ENCODE measurements at places on chromosomes 11 and 22. TPM values are rescaled to one million over a fixed set of nuclear protein-coding genes. Genes with fewer than 3 reads are reported as not detected.

DNA sequence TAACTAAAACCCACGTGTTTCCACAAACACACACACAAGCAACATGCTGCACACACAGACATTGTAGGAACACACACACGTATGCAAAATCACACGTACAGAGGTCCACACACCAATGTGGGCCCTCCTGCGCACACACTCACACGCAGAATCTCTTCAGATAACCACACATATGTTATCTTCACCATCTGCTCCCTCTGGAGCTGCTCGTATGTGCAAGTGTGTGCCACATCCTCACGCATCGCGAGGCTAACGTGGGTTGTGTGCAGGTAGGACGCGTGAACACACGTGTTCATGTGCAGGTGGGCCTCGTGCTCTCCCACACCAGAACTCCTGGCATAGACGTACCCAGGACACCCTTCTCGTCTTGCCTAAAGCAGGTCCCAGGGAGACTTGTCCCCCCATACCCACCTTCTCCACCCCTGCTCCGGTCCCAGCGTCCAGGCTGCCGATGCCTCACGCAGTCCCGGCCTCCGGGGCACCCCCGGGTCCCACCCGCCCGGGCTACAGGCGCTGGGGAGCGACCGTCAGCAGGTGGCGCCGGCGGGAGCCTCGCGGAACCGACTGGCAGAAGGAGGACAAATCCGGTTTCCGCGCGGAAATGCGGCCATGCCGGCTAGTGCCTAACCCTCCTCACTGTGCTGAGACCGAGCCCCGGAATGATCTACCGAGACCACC, 10.3 kb upstream of the IGSF9B start:
- H3K36me3 ChIP-seq, result no peaks in the 10 kb centered on the region
- no peaks in the 10 kb centered on the region for H3K27me3 ChIP-seq
- H3K4me3 ChIP-seq, result no peak overlapping the region
- no peak overlapping the region for H3K27ac ChIP-seq

DNA sequence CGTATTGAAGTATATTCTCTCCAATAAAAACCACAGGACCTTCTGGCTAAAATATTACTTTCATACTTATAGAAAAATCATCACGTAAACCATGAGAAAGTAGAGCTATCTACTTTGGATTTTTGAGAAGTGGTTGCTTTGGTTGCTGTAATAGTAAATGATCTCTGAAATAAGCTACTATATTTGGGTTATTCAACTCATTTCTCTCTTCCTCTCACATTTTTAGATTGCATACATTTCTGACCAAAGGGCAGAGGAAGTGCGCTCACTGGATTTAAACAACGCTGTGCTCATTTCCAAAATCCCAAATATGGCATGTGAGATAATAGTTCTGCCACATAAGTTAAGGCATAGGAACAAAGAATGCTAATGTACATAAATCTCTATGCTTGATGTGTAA, 357.0 kb downstream of the LRRC4C start:
- H3K27me3 ChIP-seq, result no peaks in the 10 kb centered on the region
- H3K36me3 ChIP-seq, result no peaks in the 10 kb centered on the region
- no peak overlapping the region for H3K27ac ChIP-seq
- no peaks in the 10 kb centered on the region for H3K4me1 ChIP-seq

GRCh38 chr11:31387379-31387778, 17.7 kb downstream of the DNAJC24 start:
- no peaks in the 10 kb centered on the region for H3K4me1 ChIP-seq
- no peaks in the 10 kb centered on the region for H3K36me3 ChIP-seq
- no peaks in the 10 kb centered on the region for H3K27me3 ChIP-seq
- DNase-seq, result no peak
- no peak overlapping the region for H3K27ac ChIP-seq
- H3K4me3 ChIP-seq, result no peak overlapping the region

DNA sequence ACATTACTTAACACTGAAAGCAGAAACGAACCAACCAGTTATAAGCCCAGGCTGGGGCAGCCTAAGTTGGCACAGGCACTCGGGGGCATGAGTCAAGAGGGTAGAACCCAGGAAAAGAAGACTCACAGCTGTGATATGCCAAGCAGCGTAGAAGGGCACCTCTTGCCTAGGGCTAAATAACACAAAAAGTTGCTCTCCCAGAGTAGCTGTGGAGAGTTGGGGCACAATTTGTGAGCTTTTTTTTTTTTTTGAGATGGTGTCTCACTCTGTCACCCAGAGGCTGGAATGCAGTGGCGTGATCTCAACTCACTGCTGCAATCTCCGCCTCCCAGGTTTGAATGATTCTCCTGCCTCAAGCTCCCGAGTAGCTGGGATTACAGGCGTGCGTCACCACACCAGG, 8.8 kb downstream of the CLMP start:
- H3K27ac ChIP-seq, result no peak overlapping the region
- no peak overlapping the region for H3K4me3 ChIP-seq
- no peaks in the 10 kb centered on the region for H3K4me1 ChIP-seq
- no peaks in the 10 kb centered on the region for H3K27me3 ChIP-seq

DNA sequence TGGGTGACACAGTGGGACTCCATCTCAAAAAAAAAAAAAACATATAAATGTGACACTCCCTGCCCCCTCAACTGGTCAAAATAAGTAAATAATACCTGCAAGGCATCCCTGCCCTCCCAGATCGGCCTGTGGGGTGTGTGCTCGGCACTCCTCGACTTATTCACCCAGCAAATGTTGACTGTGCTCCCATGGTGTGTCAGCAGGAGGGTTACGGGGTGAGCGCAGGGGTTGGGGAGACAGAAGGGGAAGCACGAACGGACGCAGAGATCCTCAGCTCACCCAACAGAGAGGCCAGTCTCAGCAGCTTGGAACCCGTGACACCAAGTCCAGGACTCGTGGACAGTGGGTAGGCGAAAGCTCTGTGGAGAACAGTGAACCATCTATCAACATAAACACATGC, 1.6 kb upstream of the ADM2 start:
- no peaks in the 10 kb centered on the region for H3K27me3 ChIP-seq
- H3K27ac ChIP-seq, result no peak overlapping the region
- no peaks in the 10 kb centered on the region for H3K36me3 ChIP-seq
- H3K4me1 ChIP-seq, result peaks cover 5% of the 10 kb centered on the region
- no peak for DNase-seq

OR56A1 gene
- total RNA-seq, result not detected

DNA sequence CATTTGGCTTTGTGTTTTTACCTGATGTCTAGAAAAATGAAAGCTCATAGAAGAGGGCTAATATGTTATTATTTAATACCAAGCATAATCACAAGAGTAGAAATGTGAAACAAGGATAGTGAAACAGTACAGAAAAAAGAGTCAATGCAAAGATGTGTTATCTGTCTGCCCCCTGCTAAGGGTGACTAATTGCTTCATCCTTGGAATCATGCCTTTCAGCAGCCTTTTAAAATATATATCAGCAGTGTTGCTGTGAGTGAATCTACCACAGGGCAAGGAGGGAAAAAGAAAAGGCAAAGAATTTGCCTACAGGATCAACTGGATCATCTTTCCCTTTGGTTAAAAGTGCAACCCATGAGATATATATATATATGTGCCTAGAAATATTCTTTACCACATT, 867.2 kb upstream of the RAG2 start:
- no peaks in the 10 kb centered on the region for H3K27me3 ChIP-seq
- H3K27ac ChIP-seq, result no peak overlapping the region
- no peaks in the 10 kb centered on the region for H3K36me3 ChIP-seq
- H3K4me1 ChIP-seq, result no peaks in the 10 kb centered on the region
- no peak for DNase-seq

DNA sequence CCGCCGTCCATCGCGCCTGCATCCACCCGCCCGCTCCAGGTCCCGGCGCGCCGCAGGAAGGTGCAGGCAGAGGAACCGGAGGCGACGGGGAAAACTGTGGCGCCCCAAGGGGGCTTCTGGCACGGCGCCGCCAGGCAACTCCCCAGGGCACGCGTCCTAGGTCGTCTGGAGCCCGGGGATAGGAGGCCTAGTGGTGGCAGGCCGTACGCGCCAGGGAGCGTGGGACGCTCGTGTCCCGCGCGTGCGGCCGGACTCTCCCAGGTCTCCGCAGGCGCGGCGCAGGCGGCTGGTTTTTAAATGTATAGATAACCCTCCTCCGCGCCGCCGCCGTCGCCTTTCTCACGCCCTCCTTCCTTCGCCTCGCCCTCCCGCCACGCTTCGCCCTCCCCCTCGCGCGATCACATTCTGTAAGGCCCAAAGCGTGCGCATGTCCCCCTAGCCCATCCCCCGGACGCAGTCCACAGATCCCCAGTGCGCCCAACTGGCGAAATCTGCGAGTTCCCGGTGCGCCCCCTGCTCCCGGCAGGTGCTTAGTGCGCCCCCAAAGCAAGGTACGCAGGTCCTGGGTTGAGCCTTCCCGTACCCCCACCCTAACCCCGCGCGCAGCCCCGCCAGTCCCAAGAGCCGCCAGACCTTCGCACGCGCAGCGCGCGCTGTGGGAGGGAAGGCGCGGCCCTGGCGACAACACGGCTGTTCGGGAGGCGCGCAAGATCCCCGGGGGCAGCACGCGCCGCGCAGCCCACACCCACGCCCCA, at the start of gene ASCL2:
Gene ASCL2, minus strand, starts transcription at position 267 of the 755 bp plus-strand sequence. Its CDS starts 256 bp downstream, at position 11.
- peaks cover 11% of the 10 kb centered on the region for H3K4me1 ChIP-seq
- peak within 1 kb of the TSS; percentile 55 for H3K4me3 ChIP-seq
- peak within 1 kb of the TSS; percentile 75 for H3K27ac ChIP-seq
- H3K27me3 ChIP-seq, result no peaks in the 10 kb centered on the region
- H3K36me3 ChIP-seq, result no peaks in the 10 kb centered on the region

PTS gene
- 24.4 TPM for total RNA-seq

DNA sequence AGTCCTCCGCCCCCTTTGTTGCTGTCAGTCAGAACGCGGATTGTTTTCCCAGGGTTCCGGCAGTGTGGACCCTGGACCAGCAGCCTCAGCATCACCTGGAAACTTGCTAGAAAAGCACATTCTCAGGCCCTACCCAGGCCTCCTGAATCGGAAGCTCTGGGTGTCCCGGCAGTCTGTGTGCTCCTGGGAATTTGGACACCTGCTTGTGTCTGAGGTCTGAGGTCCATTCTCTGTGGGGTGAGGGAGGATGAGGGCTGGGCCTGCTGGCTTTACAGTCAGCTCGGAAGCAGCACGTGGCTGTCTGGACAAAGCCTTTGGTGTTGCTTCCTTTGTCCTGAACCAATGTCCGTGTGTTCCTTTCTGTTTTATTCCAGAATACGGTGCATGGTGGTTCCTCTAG, 299.7 kb downstream of the TBC1D22A start:
- no peaks in the 10 kb centered on the region for H3K27me3 ChIP-seq
- H3K36me3 ChIP-seq, result no peaks in the 10 kb centered on the region
- no peaks in the 10 kb centered on the region for H3K4me1 ChIP-seq
- no peak overlapping the region for H3K27ac ChIP-seq
- no peak for DNase-seq
- H3K4me3 ChIP-seq, result no peak overlapping the region

GRCh38 chr11:93741882-93742226, 382 bp downstream of the C11orf54 start:
- H3K4me1 ChIP-seq, result peaks cover 10% of the 10 kb centered on the region
- H3K4me3 ChIP-seq, result peak overlapping the region; percentile 73
- H3K36me3 ChIP-seq, result no peaks in the 10 kb centered on the region
- DNase-seq, result peak; percentile 47
- peak overlapping the region; percentile 92 for H3K27ac ChIP-seq
- H3K27me3 ChIP-seq, result no peaks in the 10 kb centered on the region

GRCh38 chr22:49534386-49534785, 293.3 kb downstream of the BRD1 start:
- no peak for DNase-seq
- peaks cover 2% of the 10 kb centered on the region for H3K27me3 ChIP-seq
- no peak overlapping the region for H3K4me3 ChIP-seq
- H3K36me3 ChIP-seq, result no peaks in the 10 kb centered on the region
- H3K27ac ChIP-seq, result no peak overlapping the region
- H3K4me1 ChIP-seq, result no peaks in the 10 kb centered on the region

GRCh38 chr22:40077646-40078016, 82.9 kb downstream of the FAM83F start:
- H3K27ac ChIP-seq, result no peak overlapping the region
- no peak for DNase-seq
- no peaks in the 10 kb centered on the region for H3K36me3 ChIP-seq
- H3K4me3 ChIP-seq, result no peak overlapping the region
- peaks cover 4% of the 10 kb centered on the region for H3K4me1 ChIP-seq

P4HA3 gene
- 0.80 TPM for total RNA-seq

DNA sequence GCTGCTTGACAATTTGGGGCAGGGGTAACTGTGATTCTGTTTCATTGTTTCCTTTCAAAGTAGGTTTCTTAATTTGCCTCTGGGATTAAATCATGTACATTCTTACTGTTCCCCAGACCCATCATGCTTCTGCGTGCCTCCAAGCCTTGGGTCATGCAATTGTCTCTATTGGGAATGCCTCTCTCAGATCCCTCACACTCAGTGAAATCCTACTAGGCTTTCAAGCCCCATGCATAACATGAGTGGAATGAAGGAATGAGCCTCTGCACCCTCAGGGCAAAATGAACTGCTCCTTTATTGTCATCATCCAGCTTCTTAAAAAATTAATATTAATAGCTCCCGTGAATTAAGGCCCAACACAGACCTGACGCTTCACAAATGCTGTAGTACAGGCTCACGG, 381.7 kb downstream of the TENM4 start:
- no peak overlapping the region for H3K27ac ChIP-seq
- no peaks in the 10 kb centered on the region for H3K36me3 ChIP-seq
- no peaks in the 10 kb centered on the region for H3K27me3 ChIP-seq
- H3K4me1 ChIP-seq, result no peaks in the 10 kb centered on the region

- peak overlapping the region; percentile 86 for H3K4me3 ChIP-seq
- H3K36me3 ChIP-seq, result peaks cover 23% of the 10 kb centered on the region
- DNase-seq, result no peak
- no peaks in the 10 kb centered on the region for H3K27me3 ChIP-seq
Measured at GRCh38 chr11:72225411-72225951, 914 bp downstream of the INPPL1 start.

GRCh38 chr22:48238966-48239365, 1476.5 kb downstream of the TBC1D22A start:
- H3K4me1 ChIP-seq, result no peaks in the 10 kb centered on the region
- H3K27ac ChIP-seq, result no peak overlapping the region
- no peaks in the 10 kb centered on the region for H3K36me3 ChIP-seq

HBB gene
- 9.5 TPM for total RNA-seq

CDC42EP2 gene
- 8.7 TPM for total RNA-seq

GRCh38 chr11:33214767-33215166, 42.4 kb upstream of the HIPK3 start:
- H3K4me1 ChIP-seq, result no peaks in the 10 kb centered on the region
- H3K4me3 ChIP-seq, result no peak overlapping the region
- no peaks in the 10 kb centered on the region for H3K27me3 ChIP-seq

MS4A3 gene
- not detected for total RNA-seq

SYT9 gene
- 2.2 TPM for total RNA-seq

DNA sequence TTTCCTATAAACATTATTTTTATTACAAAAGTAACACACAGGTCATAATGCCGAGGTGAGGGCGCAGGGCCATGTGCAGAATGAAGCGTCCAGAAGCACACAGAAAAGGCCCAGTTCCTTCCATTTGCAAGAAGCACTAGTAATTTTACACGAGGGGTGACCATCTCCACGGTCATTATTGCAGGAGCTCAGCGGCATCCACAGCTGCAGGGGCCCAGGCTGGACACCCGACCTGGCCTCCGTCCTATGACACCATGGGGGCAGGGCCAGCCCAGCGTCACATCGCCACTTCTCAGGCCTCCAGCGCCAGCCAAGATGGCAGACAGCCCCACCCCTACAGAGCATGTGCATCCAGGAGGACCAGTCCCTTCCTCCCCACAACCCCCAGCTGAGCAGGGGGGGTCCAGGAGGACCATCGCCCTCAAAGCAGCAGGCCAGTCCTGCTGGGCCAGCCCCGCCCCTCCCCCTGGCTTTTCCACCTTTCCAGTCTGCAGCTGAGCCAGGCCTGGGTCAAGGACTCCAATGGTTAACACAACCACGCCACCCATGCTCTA, 3.5 kb downstream of the IGF2 start:
- peaks cover 6% of the 10 kb centered on the region for H3K4me1 ChIP-seq
- H3K36me3 ChIP-seq, result no peaks in the 10 kb centered on the region

GRCh38 chr11:1892116-1892515, 421 bp upstream of the PRR33 start:
- no peaks in the 10 kb centered on the region for H3K4me1 ChIP-seq
- no peak overlapping the region for H3K4me3 ChIP-seq
- no peaks in the 10 kb centered on the region for H3K36me3 ChIP-seq
- no peak for DNase-seq

Measured in prostate gland (tissue), 2 donors.